ENCODE measurements at places on chromosomes 2 and 18.

GRCh38 chr18:23591011-23591410 lies 4.7 kb upstream of the NPC1 start:
- no peak for DNase-seq

DNA sequence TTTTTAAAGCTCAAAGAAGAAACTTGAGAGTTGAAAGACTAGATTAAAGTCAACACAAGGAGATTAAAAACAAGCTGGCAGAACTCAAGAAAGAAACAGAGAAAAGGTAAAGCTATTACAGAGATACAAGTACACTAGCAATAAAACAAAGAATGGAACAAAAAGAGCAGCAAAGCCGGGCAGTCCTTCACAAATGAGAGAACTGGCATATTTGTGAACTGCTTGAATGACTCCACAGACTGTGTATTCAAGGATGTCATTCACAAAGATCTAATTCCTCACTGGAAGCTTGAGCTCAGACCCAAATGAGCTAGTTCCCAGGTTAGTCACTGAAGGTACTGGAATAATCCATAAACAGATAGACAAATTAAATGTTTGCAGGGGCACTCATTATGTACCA lies 318.0 kb downstream of the MYCN start:
- no peak for DNase-seq

- no peak for DNase-seq
Measured at GRCh38 chr2:123614596-123614995, 410.5 kb upstream of the CNTNAP5 start.

GRCh38 chr2:203427061-203427460 lies 98.9 kb downstream of the ABI2 start:
- DNase-seq = no peak

- DNase-seq = no peak
Measured at GRCh38 chr2:69796174-69796573, 33.3 kb upstream of the GMCL1 start.

GRCh38 chr2:8552293-8552801 lies 129.5 kb upstream of the ID2 start:
- no peak for DNase-seq

DNA sequence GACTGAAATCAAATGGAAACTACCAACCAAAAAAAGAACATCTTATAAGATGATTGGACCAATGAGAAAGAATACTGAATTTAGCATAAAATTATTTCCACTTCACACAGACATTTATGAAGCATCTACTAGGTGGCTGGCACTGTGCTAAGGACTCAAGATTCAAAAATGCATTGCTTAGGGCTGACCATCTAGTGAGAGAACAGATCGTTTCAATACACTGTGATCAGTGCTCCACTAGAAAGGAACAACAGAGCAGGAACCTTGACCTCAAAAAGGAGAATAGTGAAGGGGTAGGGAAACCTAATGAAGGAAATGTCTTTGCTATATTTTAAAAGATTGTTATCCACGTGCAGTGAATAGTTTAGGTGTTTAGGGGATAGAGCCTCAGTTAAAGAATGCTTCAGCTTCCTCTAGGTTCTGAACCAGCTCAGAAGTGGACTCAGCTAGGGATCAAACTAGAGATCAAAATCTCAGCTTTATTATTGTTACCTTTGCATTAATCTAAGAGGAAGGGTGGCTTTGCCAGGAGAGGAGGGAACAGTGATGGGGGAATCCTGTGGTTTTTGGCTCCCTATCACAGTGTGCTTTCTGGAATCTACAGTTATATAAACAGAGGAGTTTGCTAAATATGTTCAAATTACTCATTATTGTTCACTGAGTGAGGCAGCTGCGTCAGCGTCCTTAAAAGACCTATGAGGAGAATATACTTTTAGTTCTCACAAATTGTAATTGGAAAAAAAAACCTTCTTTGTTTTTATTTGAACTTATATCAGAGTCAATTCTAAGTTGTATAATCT lies 16.2 kb upstream of the BBS5 start:
- DNase-seq = no peak

- DNase-seq = no peak
Measured at GRCh38 chr2:70009762-70010575, 48.5 kb upstream of the ASPRV1 start.

DNA sequence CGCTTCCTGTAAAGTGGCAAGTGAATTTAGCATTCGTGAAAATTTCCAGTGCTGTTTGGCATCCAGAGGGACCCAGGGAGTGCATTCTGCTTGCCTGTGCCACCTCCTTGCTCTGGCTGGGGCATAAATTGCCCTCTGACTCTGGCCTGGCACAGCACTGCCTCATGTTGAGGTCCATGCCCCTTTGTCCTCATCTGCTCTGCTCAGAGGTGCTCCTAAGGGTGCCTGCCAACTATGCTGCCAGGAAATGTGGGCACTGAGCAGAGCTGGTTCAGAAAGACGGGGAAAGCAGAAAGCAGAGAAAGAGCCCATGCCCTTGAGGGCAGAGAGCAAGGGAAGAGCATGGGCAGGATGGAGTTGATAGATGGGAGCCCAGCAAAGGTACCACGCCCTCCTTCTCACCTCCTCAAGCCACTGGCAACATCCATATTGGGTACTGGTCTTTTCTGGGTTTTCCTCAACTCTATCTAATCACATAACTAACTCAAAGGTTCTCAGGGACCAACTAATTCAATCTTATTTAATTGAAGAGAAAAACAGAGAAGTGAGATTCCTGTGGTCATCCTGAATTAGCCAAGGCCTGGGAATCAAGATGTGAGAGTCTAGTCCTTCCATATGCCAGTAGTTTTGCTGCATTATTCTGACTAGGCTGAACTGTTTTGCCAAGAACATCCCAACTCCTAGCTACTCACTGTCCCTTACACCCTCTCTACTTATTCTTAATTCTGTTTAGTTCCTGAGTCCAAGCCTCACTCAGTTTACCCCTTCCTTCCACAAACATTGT lies 441.5 kb upstream of the TNP1 start:
- no peak for DNase-seq

GRCh38 chr2:134869946-134870736 lies 31.7 kb downstream of the ACMSD start:
- no peak for DNase-seq

DNA sequence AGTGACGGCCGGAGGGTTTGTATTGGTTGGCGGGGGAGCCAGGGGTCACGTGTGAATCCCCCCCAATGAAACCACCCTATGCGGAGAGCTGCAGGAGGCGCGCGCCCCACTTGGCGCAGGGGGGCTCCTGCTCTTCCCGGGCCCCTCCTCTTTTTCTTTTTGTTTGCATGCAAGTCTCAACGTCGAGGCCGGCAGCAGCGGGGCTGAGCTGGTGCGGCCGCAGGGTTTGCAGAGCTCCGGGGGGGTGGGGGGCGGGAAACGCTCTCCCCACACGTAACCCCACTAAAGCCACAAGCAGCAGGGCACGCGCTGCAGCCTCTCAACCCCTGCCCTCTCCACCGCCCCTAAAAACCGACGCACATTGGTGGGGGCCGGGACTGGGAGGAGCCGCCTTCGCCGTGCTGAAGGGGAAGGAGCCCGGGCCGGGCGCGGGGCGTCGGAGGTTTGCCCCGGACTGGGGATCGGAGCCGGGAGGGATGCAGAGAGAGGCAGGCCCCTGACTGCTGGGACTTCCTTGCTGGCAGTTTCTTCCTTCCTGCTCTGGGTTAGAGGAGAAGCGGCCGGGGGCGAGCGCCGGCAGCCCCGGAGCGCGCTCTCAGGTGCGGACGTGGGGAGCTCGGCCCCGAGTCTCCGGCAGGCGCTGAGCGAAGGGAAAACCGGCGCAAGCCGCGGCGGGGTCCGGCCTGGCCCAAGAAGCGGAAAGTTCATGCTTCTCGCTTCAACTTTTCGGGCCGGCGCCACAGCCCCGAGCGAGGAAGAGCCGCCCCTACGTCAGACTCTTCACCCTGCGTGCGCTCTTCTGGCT lies 864 bp downstream of the LBH start:
- no peak for DNase-seq

GRCh38 chr2:226115102-226115831 lies 684.4 kb downstream of the IRS1 start:
- DNase-seq = no peak

GRCh38 chr18:67276638-67277037 lies 239.9 kb downstream of the DSEL start:
- no peak for DNase-seq

GRCh38 chr2:63735931-63736330 lies 105.8 kb upstream of the UGP2 start:
- DNase-seq = no peak

- DNase-seq = no peak
Measured at GRCh38 chr2:133241224-133241571, 327.1 kb downstream of the NCKAP5 start.

DNA sequence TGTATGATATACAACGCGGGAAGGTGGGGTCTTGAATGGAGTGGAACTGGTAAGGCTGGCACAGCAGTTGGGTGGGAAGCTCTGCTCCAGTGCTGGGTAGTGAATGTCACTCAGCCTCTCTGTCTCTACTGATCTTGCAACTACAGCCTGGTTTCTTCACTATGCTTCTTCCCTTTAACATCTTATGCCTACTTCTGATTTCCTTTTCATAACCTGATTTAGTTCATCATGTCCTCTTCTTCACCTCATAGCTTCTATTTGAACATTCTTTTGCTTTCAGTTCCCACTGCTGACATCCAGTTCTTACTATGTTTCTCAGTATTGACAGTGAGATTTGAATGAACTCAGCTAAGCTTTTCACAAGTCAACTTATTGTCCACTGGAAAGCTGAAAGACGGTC lies 286.2 kb downstream of the ARL6IP6 start:
- no peak for DNase-seq

GRCh38 chr2:74221604-74222299 lies 23.3 kb downstream of the MTHFD2 start:
- no peak for DNase-seq

DNA sequence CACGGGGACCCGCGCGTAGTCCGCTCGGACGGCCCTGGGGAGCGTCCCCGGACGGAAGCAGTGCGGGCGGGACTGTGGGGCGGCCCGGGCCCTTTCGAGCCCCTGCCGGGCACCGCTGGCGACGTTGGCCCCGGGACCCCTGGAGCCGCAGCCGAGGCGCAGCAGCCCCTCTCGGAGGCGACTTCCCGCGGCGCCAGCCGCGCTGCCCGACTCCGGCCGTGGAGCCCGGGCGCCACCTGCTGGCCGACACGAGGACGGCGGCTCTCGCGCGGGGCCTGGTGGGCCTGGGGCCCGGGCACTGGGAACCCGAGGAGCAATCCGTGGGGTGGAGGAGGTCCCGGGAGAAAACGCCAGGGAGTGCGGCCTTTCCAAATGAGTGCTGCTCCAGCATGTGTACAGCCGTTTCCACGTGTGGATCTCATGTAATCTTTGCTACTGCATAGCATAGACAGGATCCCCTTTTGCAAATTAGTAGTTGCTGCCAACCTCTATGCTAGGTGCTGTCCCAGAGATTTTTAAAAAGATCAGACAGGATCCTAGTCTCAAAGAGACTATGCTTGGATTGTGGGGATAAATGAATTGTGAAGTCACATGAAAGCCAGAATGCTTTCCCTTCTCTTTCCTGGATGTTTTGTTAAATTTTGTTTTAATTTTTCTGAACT lies 4.0 kb downstream of the ID2 start:
- DNase-seq = no peak

DNA sequence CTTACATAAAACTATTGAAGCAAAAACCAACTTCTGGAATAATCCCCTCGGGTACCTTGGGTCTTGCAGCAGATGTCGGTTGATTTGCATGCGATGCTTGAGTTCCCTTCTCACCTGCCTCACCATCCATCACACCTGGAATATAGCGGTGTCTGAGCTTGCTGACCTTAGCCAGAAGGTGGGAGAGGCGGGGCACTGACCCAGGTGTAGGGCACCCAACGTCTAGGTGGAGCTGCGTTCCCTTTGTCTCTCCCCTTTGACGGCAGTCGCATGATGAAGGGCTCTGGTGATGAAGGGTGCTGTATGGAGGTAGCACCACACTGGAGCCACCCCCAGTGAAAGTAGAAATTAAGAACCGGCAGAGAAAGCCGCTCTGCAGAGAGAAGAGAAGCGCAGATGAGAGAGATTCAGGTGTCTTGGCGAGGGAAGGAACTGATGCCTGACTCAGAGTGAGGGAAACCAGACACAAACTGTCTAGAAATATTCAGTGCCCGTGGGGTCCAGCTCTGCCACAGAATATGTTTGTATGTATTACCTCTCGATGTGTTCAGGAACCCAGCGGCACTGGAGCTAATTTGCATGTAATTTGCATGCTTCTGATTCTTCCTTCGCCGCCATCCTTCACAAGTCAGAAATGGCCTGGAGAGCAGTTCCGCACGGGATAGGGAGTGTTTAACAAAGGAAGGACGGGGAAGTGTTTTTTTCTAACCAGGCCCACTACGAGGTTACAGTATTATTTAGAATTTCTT lies 19.4 kb upstream of the MBP start:
- no peak for DNase-seq

- no peak for DNase-seq
Measured at GRCh38 chr2:4662161-4662779, 958.9 kb downstream of the DCDC2C start.

DNA sequence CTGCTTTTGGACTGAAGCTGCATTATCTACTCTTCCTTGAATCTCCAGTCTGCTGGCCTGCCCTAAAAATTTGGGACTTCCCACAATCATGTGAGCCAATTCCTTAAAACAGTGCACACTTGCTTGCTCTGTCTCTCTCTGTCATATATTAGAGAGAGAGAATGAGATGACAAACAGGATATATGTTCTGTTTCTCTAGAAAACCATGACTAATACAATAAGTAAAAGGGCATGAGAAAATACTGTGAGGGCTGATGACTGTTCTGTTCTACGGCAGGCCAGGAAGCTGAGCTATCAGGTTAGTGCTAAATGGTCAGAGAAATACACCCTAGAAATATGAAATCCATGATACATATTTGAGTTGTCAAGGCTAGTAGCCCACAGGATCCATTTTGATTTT lies 1896.8 kb upstream of the CELF4 start:
- DNase-seq = no peak

DNA sequence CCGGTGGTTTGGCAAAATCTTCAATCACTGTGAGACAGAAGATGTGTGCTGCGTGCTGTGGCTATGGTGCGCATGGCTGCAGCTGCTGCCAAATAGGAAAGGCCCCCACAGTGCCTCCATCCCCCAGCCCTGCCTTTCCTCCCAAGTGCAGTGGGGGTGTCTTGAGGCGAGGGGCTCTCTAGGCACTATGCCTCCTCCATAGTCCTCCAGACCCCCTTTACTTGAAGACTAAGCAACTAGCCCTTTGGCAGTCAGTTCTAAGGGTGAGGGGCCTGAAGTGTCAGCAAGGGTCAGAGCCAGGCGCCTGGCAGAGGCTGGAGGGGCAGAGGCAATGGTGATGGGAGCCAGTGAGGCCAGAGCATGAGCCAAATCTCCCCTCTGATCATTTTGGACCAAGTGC lies 13.6 kb upstream of the TMEM185B start:
- DNase-seq = no peak

DNA sequence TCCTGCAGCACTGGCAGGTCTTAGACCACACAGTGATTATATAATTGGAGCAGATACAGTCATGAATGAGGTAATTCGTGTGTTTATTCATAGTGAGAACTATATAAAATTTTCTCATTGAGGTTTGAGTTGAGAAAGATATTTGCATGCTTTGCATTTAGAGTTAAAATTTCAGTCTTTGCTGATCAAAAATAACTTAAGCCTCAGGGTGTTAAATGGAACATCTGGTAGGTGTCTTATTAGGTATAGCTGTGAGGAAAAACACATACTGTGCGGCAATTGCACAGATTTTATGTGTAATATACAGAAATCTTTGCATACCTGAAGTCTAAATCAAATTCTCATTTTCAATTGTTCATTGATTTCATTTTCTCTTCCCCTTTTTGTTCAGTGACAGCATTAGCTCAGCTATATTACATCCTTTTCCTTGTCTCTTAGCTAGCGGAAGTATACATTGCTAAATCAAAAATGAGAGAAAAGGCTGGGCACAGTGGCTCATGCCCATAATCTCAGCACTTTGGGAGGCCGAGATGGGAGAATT lies 21.2 kb downstream of the GORASP2 start:
- DNase-seq = no peak

Measured in NCI-H187 treated with DMSO at 0.1 percent for 48 hours (cell line).